ENCODE measurements at places on chromosomes 3 and 15.

- DNase-seq = no peak
Measured at GRCh38 chr15:72538931-72539330, 64.8 kb downstream of the ARIH1 start.

- DNase-seq = no peak
Measured at GRCh38 chr3:117172426-117172825, 462.8 kb downstream of the TUSC7 start.

DNA sequence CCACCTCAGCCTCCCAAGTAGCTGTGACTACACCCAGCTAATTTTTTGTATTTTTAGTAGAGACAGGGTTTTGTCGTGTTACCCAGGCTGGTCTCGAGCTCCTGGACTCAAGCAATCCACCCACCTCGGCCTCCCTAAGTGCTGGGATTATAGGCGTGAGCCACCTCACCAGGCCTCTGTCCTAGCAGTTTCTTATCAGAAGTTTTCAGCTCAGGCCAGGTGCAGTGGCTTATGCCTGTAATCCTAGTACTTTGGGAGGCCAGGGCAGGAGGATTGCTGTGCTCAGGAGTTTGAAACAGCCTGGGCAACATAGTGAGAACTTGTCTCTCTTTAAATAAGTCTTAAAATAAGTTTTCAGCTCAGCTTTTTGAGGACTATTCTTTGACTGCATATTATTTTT is 48.4 kb downstream of the SGO1 start:
- DNase-seq = no peak

DNA sequence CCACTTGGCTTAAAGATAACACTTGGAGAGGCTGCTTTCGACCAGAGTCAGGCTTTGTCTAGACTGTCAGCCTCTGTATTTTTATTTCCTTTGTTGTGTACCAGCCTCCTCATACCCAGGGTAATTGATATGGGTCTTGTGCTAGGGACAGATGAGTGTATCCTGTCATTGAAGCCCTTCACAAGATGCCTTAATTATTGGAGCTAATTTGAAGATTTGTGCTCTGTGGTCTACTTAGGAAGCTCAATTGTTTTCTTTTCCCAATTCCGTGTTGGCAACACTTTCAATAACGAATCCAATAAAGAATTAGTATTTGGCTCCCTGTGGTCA is 60.5 kb upstream of the DPH6 start:
- no peak for DNase-seq

GRCh38 chr15:54307926-54308325 is 329.7 kb downstream of the UNC13C start:
- no peak for DNase-seq

- DNase-seq = no peak
Measured at GRCh38 chr15:80179025-80179759, 26.4 kb downstream of the FAH start.

DNA sequence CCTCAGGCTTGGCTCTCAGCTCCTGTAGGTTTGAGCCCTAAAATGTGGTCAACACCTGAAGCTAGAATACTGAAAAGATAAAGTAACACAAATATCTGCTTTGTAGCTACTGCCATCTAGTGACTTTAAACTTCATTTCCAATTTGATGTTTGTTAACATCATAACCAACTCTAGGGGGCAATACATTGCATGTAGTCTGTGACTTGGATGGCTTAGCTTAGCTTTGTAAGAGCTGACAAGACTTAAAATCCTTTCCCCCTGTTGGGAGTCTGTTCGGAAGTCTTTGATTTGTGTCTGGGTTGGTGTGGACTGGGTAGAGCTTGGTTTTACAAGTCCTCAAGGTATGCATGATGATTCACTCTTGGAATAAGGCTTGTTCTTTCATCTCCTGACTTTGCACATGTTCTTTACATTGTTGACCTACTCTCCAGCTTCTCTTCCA is 51.7 kb downstream of the SCN11A start:
- no peak for DNase-seq

GRCh38 chr15:101506491-101506890 is 17.0 kb upstream of the PCSK6 start:
- DNase-seq = no peak

DNA sequence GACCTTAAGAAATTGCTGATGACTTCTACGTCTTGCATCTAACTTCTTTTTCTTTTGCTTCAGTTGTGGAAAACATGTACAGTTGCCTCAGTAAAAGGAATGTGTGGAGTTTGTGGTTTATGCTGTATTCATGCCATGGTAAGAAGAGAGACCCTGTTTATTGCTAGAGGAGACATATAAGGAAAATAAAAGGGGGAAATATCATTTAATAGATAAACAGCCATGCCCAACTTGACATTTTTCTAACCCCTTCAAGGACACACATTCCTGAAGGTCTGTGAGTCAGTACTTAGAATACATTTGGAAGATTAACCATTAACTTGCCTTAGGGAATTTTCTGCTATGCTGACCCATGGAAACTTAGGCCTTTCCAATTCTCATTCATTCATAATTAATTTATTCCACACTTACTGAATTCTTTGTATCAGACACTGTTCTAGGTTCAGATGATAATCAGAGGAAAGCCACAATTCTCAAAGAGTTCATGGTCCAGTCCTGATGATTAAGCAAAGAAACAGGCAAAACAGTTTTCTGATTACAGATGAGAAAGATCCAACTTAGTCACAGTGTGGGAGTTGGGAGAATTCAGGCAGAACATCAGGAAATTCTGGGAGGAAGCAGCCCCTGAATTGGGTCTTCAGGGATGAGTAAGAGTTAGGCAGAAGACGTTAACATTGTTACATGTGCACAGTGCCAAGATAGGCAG is 329.8 kb upstream of the RASGRP1 start:
- DNase-seq = no peak

DNA sequence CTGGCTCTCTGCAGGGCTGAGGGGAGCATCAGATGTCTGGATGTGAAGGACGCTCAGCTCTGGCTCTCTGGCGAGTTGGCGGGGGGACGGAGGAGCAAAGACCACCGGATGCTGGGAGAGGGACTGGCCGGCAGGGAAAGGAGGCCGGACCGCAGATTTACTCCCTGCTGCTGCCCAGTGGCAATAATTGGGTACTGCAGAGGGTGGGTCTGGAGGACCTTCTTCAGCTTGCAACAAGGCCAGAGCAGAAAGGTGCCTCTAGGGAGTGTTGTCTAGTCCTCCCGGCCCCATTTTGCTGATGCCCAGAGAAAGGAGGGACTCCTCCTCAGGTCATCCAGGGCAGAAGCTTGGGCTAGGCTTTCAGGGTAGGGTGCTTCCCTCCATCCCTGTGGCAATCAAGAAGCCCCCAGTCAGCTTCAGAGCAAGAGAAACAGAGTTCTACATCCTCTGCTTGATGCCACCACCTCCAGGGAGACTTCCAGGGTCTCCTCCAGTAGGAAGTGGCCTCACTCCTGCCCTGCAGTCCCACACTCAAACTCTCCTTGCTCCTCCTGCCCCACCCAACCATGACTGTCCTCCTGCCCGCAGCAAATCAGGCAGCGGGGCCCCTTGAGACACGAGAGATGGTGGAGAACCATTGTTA is 20.3 kb upstream of the CSPG4 start:
- DNase-seq = peak; percentile 36

- no peak for DNase-seq
Measured at GRCh38 chr15:72047020-72047419, 70.9 kb downstream of the MYO9A start.

GRCh38 chr3:99434190-99434589 is 204.2 kb upstream of the COL8A1 start:
- no peak for DNase-seq

DNA sequence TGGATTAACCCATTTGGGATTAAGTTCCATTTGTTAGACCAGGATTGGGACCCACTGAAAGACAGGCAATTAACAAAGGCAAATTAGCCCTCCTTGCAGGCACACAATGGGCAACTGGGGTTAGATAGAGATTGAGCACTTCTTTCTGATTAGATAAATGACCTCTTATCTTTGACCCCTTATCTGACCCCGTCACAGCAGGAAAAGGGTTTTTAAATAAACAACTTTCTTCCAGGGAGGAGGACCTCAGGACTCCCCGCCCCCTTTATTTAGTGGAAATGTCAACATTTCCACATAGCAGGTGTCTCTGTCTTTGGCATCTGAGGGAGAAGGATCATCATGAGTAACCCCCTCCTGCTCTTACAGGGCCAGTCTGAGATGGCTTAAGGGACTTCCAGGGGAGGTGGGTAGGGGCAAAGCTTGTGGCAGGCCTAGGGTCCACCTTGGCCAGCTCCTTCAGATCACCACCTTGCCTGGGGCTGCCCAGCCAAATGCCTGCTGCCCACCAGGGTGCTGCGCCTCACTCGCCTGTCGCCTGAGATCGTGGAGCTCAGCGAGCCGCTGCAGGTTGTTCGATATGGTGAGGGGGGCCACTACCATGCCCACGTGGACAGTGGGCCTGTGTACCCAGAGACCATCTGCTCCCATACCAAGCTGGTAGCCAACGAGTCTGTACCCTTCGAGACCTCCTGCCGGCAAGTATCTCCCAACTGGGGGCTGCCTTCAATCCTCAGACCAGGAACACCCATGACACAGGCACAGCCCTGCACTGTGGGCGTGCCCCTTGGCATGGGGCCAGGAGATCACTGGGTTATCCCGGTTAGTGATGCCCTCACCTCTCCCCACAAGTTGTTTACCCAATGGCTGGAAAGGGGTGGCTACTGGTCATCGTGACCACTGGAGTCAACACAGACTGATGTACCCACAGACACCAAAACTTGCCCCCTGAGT is 2.6 kb upstream of the WDR6 start:
- no peak for DNase-seq

Measured in stimulated activated CD4-positive, alpha-beta T cell treated with anti-CD3 and anti-CD28 coated beads, Interleukin-4, amount 100 ng/mL, for 4 hours (primary cell).